Naive thymus-derived CD4-positive, alpha-beta T cell (primary cell): ENCODE measurements at places on chromosomes 2 and 18.

DNA sequence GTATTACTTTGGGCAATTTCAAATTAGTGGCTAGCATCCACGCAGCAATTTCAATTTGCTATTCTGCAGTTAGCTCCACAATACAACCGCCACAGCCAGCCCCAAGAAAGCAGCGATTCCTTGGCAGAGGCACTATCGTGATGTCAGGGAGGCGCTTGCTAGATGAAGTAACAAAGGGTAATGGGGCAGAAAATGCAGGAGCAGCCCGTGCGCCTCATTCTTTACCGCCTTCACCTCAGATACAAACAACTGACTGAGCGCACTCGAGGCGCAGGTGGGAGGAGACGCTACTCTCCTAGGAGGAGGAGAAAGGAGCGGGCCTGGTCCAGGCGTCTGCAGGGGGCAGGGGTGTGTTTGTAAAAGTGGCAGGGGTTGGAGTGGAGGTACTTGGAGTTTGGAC, 76.9 kb upstream of the ASB18 start:
- DNase-seq = no peak

DNA sequence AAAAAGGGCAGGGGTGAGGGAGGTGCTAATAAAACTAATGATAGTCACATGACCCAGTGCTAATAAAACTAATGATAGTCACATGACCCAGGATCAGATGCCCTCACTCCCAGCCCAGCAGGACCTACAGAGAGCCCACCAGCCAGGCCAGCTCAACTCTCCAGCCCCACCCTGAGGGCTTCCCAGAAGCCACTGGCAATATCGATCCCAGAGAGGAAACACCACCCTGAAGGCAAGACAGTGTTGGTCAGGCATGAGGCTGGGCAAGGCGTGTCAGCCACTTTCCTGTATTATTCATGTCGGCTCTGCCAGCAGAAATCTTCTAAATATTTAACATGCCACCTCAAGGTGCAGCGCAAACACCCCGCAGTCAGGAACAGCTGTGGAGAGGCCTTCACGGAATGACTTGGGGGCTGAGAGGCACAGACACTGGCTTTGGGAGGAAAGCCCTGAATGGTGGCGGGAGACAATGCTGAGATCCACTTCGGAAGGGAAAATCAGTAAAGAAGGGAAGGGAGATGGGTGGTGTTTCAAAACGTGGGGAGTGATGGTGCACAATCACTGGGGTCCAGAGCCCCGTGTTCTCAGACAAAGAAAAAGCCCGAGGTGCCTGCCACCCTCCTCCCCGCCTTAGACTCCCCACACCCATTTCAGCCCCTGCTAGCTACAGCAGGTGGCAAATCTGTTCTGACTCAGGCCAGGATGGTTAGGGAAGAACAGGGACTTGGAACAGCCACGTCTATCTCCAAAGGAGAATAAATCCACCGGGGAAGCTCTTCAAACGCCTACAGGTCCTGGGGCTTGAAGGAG, 1.4 kb downstream of the REEP1 start:
- no peak for DNase-seq

GRCh38 chr2:11811036-11811654, 64.7 kb downstream of the LPIN1 start:
- peak; percentile 16 for DNase-seq

- DNase-seq = no peak
Measured at GRCh38 chr2:152355409-152355831, 20.4 kb downstream of the FMNL2 start.

GRCh38 chr2:30371028-30371689, 75.9 kb upstream of the LCLAT1 start:
- DNase-seq = no peak

GRCh38 chr2:100742277-100743254, 77.4 kb upstream of the NPAS2 start:
- DNase-seq = no peak

GRCh38 chr18:63131106-63131958, 188.2 kb downstream of the BCL2 start:
- no peak for DNase-seq

DNA sequence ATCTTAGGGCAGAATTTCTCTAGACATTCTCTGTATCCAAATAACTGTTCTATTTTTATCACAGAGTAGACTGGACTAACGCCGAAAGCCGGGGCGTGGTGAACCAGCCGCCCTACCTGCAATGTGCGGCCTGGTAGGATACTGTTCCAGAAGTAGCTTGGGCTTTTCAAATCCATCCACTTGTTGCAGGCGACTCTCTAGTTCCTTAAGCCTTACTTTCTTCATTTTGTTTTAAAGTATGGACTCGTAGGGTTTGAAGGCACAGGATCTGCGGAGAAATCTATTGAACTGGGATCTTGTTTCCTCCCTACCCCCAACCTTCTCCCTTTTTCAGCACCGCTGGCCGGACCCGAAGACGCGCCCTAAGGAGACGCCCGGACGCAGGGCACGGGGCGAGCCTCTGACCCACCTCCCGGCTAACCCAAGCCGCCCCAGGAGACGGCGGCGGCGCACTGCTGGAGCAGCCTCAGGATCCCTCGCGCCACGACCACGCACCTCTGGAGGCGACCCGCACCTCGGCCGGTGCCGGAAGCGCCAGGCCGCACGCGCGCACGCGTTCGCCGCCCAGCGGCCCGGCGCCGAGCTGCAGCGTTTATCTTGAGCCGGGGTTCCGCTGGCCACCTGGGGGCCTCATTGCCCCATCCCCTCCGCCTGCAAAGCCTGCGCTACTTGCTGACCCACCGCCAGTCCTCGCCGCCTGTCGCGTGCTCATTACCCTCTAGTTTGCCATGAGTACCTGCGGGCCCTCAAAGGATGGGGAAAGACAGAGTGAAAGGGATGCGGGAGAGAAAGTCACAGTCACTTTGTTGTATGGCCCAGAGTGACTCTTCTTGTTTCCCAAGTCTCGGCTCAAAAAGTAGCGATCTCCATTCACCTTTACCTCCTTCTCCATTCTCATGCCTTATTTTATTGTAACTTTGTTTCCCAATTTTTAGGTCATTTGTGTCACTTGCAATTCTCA, at the start of gene METTL5:
TSS of gene METTL5 (minus strand) at position 533 of the 961 bp plus-strand sequence. CDS start at position 225, 308 bp downstream.
- DNase-seq = peak; percentile 69

DNA sequence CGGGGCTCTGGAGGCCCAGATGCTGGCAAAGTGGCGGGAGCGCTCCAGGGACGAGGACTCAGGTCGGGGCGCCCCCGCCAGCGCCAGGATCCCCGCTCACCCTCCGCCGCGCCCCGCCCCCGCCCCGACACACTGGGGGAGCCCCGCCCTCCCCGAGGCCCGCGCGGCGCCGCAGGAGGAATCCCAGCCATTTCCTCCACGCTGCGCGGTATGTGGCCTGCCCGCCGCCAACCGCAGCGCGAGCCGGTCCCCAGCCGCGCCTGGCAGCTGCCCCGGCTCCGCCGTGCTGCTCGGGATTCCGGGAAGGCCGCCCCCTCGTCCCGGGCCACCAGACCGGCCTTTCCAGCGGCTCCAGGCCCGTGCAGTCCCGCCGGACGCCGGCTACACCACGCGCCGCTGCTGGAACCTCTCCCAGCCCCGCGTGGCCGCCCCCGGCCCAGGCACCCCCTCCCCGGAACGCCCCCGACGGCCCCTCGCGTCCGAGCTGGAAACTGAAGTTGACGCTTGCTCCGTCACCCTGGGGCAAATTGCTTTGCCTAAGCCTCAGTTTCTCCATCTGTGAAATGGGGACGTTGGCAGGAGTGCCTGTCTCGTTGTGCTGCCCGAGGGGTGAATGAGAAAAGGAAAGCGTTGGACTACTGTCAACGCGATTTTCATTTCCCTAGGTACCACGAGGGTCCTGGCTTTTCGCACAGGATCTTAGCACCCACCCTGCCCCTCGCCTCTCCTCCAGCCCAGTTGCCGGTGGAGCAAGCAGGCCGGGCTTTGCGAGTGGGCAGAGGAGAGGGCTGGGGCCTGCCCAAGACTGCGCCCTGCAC, 53.6 kb downstream of the PKDCC start:
- DNase-seq = peak; percentile 57

- DNase-seq = no peak
Measured at GRCh38 chr18:36576339-36576738, 252.5 kb downstream of the TPGS2 start.

DNA sequence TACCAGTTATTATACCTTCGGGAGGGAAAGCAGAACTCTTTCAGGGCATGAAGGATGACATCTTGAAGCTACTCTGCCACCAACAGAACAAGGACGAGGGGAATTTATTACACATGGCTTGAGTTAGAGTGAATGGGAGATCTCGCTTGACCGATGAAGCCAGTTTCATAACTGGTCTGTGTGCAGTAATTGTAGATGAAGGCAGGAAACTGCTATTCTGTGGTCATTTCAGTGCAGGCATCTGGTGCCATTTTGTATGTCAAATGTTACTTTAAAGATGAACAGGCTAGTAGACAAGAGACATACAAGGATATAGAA, 20.5 kb downstream of the GREB1 start:
- no peak for DNase-seq

GRCh38 chr2:112304298-112304941, 29.0 kb downstream of the ZC3H6 start:
- no peak for DNase-seq
